ENCODE measurements at places on chromosomes 7 and 10.

DNA sequence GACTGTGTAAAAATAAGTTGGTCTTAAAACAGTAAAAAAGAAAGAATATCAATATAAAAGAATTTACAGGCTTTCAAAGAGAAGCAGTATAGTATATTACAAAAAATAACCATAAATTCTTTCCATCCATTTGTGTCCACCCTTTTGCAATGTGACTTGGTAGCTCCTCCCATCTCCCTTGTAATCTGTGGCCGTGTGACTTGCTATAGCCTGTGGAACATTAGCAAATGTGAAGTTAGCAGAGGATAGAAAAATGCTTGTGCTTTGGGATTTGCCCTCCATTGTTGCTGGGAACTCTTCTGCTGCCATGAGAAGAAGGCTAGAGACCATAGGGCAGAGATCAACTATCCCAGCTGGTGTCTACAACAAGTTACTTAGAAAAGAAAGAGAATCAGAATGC lies 30.2 kb downstream of the KLHL7 start:
- H3K4me3 ChIP-seq: no peak overlapping the region
- no peaks in the 10 kb centered on the region for H3K36me3 ChIP-seq
- no peak overlapping the region for H3K27ac ChIP-seq
- H3K27me3 ChIP-seq: no peaks in the 10 kb centered on the region

DNA sequence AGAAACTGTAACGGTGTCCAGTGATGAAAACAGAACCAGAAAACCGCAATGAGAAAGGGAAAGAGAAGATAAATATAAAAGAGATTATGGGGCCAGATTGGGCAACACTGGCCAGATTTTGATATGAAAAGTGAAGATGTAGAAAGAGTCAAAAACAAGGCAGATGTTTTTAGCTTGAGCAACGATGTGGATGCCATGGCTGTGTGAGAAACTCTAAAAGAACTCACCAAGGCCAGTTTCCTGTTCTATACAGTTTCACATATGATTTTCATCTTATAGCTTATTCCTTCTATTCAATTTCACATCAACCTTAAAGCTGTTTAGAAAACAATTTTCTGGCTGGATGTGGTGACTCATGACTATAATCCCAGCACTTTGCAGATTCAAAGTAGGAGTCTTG lies 36.3 kb downstream of the CSTF2T start:
- peaks cover 3% of the 10 kb centered on the region for H3K36me3 ChIP-seq
- H3K4me1 ChIP-seq: no peaks in the 10 kb centered on the region
- no peaks in the 10 kb centered on the region for H3K27me3 ChIP-seq
- no peak overlapping the region for H3K4me3 ChIP-seq

DNA sequence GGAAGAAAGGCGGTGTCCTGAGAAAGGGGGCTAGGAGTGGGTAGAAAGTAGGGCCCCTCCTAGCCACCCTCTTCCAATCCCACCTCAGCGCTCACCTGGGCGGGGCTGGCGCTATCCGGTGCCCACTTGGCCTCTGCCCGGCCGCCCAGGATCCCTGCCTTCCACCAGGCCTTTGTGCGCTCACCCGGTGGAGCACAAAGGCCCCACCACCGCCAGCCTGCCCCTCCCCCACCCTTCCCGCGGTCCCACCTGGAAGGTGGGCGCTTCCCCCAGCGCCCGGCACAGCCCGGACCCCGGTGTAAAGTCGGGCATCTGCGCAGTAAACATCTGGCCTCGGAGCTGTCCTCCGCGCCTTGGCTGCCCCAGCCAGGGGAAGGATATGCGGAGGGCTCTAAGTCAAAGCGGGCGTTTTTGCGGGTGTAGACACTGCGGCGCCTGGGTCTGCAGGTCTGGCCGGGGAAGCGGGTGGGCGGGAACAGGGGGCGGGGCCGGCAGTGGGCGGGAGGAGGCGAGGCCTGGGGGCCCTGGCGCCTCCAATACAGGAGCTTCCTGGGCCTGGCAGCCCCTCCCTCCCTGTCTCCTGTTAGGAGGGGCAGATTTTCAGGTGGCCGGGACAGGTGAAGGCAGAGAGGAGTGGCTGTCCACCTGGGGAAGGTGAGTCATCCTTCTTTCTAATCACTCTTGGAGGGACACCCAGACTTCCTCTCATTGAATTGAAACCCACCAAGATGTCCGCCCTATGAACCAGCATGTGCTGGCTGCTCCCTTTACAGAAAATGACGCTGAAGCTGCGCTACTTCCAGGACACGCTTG lies 49.3 kb downstream of the PNLIPRP2 start:
- DNase-seq: no peak
- H3K4me3 ChIP-seq: peak overlapping the region; percentile 48
- H3K36me3 ChIP-seq: no peaks in the 10 kb centered on the region
- no peaks in the 10 kb centered on the region for H3K4me1 ChIP-seq

DNA sequence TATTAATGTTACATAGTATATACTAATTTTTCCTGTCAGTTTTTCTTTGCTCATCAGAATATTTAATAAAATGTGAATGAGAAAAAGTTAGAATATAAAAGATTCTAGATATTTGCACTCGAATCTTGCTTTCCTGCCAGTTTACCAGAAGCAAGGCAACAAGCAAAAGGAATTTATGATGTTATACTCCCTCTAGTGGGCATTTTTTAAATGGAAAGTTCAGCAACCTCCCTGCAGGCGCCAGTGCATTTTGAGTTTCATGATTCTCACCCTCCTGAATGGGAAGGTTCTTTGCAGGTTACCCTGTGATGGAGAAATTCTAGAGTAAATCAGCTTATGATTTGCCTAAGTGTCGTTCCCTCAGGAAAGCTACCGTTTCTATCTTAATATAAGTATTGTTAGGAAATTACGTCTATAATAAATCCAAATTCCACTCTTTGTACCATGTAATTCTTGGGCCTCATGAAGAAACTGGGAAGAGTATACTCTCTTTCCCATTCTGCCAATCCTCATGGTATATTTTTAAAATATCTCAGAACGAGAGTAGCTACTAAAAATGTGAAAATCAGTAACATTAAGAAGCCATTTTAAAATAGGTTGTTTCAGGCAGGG lies 350.0 kb downstream of the CRPPA start:
- H3K36me3 ChIP-seq: no peaks in the 10 kb centered on the region
- no peaks in the 10 kb centered on the region for H3K27me3 ChIP-seq

- no peak overlapping the region for H3K4me3 ChIP-seq
- peak overlapping the region; percentile 70 for H3K27ac ChIP-seq
- H3K27me3 ChIP-seq: no peaks in the 10 kb centered on the region
- no peaks in the 10 kb centered on the region for H3K36me3 ChIP-seq
- H3K4me1 ChIP-seq: no peaks in the 10 kb centered on the region
Measured at GRCh38 chr10:80186364-80187012, 18.8 kb downstream of the ANXA11 start.

DNA sequence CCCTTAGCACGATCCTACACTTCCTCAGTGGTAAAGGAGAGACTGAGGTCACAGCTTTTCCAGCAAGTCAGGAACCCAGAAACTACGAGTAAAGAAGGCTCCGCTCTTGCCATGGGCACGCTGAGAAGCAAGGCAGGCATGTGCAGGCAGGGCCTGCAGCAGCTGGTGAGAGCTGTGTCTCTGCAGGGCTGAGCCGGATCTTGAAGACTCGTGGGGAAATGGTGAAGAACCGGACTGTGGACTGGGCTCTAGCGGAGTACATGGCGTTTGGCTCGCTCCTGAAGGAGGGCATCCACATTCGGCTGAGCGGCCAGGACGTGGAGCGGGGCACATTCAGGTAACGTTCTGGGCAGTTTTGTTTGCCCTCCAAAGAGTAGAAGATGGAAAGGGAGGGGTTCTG lies 51.9 kb upstream of the ZMIZ2 start:
- H3K36me3 ChIP-seq: peaks cover 7% of the 10 kb centered on the region
- no peak for DNase-seq
- H3K27ac ChIP-seq: no peak overlapping the region
- no peaks in the 10 kb centered on the region for H3K4me1 ChIP-seq
- no peak overlapping the region for H3K4me3 ChIP-seq

DNA sequence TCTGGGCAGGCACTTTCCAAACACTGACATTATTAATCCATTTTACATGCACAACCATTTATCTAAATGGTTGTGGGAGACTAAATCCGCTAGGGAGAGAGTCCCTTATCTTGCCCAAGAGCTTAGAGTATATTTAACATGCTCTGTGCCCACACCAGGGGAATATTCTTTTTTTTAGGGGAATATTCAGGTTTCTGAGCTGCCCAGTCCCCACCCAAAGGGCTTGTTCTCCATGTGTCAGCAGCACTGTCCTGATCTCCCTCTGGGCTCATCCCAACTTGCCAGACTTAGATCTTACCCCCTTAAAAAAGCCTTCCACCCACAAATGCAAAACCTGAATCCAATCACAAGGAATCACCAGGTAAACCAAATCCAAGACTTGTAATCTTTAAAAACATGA lies 132.1 kb downstream of the ATXN7L1 start:
- H3K36me3 ChIP-seq: no peaks in the 10 kb centered on the region

DNA sequence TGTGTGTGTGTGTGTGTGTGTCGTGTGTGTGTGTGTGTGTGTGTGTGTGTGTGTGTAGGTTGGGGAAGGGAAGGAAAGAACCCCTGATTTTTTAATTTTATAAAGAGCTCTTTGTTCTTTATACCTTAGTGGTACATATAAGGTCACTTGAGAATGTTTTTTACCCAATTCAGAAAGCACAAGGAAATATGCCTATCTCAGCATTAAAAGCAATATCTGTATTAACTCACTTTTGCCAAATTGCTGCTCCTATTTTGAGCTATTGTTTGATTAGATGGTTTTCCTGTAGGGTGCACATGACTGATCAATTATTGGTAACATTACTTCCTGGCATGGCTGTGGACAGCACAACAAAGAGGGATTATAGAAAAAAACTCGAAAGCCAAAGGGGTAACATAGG lies 60.5 kb downstream of the SEMA3D start:
- H3K27ac ChIP-seq: no peak overlapping the region
- no peak overlapping the region for H3K4me3 ChIP-seq
- no peaks in the 10 kb centered on the region for H3K27me3 ChIP-seq
- no peaks in the 10 kb centered on the region for H3K36me3 ChIP-seq
- H3K4me1 ChIP-seq: no peaks in the 10 kb centered on the region
- no peak for DNase-seq

- no peak overlapping the region for H3K27ac ChIP-seq
- H3K4me3 ChIP-seq: peak overlapping the region; percentile 86
- DNase-seq: no peak
- H3K27me3 ChIP-seq: no peaks in the 10 kb centered on the region
- H3K4me1 ChIP-seq: no peaks in the 10 kb centered on the region
Measured at GRCh38 chr10:110303681-110304080, 1.0 kb downstream of the SMNDC1 start.

- no peak overlapping the region for H3K4me3 ChIP-seq
- H3K4me1 ChIP-seq: no peaks in the 10 kb centered on the region
- peak overlapping the region; percentile 12 for H3K27ac ChIP-seq
- DNase-seq: no peak
Measured at GRCh38 chr10:121667948-121668313, 69.7 kb upstream of the FGFR2 start.

- H3K4me3 ChIP-seq: no peak overlapping the region
- H3K27ac ChIP-seq: no peak overlapping the region
- H3K27me3 ChIP-seq: no peaks in the 10 kb centered on the region
- DNase-seq: no peak
- H3K4me1 ChIP-seq: no peaks in the 10 kb centered on the region
- no peaks in the 10 kb centered on the region for H3K36me3 ChIP-seq
Measured at GRCh38 chr7:31077484-31078362, 25.6 kb downstream of the ADCYAP1R1 start.

DNA sequence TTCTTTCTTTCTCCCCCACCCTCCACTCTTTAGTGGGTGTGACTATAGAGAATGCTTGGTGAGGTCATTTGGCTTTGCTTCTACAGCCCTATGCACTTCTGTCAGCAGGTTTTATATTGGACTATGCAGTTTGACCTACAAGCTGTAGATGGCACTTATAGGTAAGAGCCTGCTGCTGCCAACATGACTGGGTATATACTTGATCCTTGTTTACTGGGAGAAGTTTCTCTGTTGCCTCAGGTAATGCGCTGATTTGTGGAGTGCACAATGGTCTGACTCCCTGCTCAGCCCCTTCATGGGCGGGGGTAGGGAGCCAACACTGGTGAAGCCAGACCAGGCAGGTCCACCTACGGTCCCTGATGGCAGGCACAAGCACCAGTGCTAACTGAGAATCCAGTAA lies 33.7 kb upstream of the C7orf33 start:
- no peak for DNase-seq
- H3K36me3 ChIP-seq: no peaks in the 10 kb centered on the region
- H3K4me3 ChIP-seq: no peak overlapping the region
- no peak overlapping the region for H3K27ac ChIP-seq

- H3K4me3 ChIP-seq: no peak overlapping the region
- DNase-seq: no peak
- no peaks in the 10 kb centered on the region for H3K27me3 ChIP-seq
- no peaks in the 10 kb centered on the region for H3K4me1 ChIP-seq
- H3K27ac ChIP-seq: peak overlapping the region; percentile 16
Measured at GRCh38 chr10:34104829-34105572, 710.1 kb downstream of the PARD3 start.

GRCh38 chr7:130356876-130357611 lies 12.4 kb downstream of the CPA5 start:
- DNase-seq: peak; percentile 93
- H3K36me3 ChIP-seq: no peaks in the 10 kb centered on the region
- H3K4me3 ChIP-seq: no peak overlapping the region
- H3K27ac ChIP-seq: peak overlapping the region; percentile 96

- H3K27me3 ChIP-seq: no peaks in the 10 kb centered on the region
- no peaks in the 10 kb centered on the region for H3K36me3 ChIP-seq
- no peak overlapping the region for H3K4me3 ChIP-seq
Measured at GRCh38 chr7:81608748-81609382, 161.0 kb downstream of the HGF start.

- no peaks in the 10 kb centered on the region for H3K36me3 ChIP-seq
- H3K27ac ChIP-seq: no peak overlapping the region
- no peak for DNase-seq
- no peaks in the 10 kb centered on the region for H3K27me3 ChIP-seq
Measured at GRCh38 chr7:137628216-137628615, 218.6 kb downstream of the DGKI start.

DNA sequence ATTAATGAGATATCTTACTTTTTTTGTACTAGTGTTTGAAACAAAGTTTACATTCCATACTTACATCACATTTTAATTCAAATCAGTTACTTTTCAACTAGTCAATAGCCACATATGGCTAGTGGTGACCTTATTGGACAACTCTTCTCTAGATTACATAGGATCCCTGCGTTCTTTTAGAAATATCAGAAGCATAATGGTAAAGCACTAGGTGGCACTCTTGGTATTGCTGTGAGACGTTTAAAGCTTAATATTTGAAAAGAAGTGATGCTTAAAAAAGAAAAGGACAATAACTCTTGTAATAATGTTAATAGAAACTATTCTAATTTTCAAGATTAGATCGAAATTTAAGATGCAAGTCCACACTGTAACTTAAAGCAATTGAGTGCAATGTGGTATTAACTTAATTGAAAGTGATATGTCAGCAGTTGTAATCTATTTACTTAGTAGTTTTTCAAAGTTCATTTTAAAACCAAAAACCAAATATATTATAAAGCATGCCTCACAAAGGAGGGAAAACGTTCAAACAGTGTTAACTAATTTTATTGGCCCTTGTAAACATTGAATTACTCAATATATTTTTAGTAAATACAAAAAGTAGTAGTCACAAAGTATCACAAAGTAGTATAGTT lies 339.1 kb downstream of the ATRNL1 start:
- DNase-seq: no peak
- no peak overlapping the region for H3K4me3 ChIP-seq
- H3K36me3 ChIP-seq: no peaks in the 10 kb centered on the region

- no peak for DNase-seq
- H3K36me3 ChIP-seq: no peaks in the 10 kb centered on the region
- H3K27ac ChIP-seq: no peak overlapping the region
- no peaks in the 10 kb centered on the region for H3K27me3 ChIP-seq
- no peaks in the 10 kb centered on the region for H3K4me1 ChIP-seq
Measured at GRCh38 chr10:87798082-87798481, 19.9 kb downstream of the ATAD1 start.

GRCh38 chr7:123579416-123579815 lies 21.8 kb upstream of the NDUFA5 start:
- H3K4me3 ChIP-seq: no peak overlapping the region
- no peaks in the 10 kb centered on the region for H3K27me3 ChIP-seq
- no peaks in the 10 kb centered on the region for H3K4me1 ChIP-seq
- no peak overlapping the region for H3K27ac ChIP-seq
- no peak for DNase-seq
